ENCODE measurements at places on chromosomes 6 and 20.

GRCh38 chr20:44198872-44199271, 11.7 kb downstream of the OSER1 start:
- DNase-seq = peak; percentile 48

GRCh38 chr6:34806738-34807453, 15.0 kb downstream of the BLTP3A start:
- DNase-seq = peak; percentile 70

DNA sequence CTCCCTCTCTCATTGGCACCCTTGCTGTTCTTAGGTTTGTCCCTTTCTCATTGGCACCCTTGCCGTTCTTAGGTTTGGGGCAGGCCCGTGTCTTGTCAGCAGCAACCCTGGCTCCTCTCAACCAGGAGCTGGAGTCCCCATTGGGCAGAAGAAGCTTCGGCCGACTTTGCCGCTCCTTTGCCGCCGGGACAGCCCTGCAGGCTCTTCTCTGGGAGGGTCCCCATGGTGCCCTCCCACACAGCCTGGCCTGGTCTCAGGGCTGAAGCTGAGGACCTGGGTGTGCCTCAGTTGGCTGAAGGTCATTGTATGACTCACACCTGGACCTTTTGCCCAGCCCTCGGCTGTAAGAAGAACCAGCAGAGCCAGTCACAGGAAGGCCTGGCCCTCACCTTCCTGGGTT, 59.6 kb downstream of the PPP1R14C start:
- no peak for DNase-seq

DNA sequence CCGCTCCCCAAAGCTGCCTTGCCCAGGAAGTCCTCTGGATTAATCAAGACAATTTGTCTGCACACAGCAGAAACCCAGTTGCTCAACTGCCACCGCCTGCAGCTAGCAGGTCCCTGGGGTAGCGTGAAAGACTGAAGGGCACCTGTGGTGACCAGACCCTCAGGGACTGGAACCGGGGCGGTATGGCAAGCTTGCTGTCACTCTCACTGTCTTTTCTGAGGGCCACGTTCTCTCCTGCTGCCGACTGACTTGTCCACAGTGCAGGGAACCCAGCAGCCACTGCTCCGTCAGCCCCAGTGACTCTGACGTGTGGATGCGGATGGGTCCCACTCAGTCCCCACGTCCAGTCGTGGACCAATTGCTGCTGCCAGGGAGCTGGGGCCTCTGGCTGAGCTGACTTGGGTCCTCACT, 72.8 kb upstream of the PMEPA1 start:
- DNase-seq = no peak

DNA sequence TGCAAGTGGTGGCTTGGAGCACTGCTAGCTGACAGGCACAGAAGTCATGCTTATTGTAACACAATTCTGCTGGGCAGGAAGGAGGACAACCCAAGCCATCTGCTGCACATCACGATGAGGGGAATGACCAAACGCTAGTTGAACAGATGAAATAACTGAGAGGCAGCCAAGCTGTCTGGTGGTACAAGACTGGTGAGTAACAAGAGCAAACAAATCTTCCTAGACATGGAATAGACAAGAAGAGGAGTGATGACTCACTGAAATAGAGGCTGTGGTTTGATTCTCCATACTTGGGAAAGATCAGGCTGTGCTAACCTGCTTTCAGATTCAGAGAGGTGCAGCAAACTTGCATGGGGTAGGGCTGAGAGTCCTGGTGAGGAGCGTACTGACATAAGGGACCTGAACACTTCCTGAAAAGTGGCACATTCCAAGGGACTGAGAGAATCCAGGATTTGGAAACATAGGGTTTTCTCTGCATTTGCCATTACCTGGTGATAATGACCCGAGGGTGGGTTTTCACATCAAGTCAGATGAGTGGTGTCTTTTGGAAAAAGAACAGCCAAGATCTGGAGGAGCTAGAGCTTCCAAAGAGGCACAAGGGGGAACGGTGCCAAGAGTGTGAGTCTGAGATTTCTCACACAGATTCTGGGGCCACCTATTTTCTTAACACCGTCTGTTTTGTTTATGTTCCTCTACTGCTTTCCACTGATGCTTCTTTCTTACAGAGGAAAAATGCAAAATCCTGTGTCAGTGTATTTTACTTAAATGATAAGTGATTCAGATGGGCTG, 60.0 kb downstream of the PRL start:
- peak; percentile 96 for DNase-seq

DNA sequence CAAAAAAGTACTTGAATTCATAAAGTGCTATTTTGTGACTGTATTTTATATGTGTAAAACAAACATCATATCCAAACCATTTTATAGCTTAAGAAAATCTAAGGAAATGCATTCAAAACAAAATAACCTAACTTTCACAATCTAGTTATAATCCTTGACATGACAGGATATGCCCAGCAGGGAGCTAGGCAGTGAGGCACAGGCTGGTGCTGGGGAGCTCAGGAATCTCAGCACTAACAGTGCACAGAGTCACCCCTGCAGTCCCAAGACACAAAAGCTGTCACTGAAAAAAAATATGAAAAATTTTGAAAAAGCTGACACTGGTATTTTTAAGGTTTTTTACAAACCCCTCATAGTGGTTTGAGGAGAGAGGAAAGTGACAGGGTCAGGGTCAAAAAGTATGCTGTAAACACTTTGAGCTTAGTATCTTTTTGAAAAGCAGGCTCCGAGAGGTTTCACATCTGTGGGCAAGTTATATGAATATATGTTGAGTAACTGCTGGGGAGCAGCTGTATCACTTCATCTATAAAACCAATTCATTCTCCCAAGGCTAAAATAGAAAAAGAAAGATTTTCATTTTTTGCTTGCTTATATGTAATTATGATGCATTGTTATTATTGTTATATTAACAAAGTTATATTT, 24.1 kb downstream of the LGSN start:
- no peak for DNase-seq

DNA sequence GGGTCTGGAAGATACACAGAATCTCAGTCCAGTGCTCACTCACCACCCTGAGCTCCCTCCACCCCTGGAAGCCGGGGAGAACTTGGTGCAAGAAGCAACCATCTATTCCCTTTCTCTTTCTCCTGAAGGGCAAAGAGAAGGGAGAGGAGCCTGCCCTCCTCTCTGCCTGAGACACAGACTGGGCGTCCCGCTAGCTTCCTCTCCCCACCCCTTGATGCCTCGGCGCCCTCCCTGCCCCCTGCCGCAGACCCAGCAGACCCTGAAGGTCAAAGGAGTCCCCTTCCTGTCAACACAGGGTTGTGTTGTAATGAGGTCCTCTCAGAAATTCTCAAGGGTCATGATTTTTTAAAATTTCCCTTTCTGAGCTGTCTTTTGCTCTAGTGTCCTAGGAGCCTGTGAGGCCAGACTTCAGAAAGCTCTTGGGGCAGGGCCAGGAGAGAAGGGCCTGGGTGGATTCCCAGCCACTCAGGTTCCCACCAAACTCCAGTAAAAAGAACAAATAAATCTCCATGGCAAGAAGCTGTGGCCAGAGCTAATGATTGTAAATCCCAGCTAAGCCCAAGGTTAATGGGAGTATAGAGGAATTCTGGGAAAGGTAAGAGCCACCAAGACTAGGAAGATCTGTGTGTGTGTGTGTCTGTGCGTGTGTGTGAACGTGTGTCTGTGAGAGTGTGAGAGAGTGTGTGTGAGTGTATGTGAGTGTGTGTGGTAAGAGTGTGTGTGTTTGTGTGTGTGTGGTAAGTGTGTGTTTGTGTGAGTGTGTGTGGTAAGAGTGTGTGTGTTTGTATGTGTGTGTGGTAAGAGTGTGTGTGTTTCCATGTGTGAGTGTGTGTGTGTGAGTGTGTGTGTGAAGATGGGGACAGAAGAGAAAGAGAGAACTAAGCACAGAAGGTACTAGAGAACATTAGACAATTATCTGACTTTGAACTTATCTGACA, 1.1 kb upstream of the JPH2 start:
- peak; percentile 94 for DNase-seq

DNA sequence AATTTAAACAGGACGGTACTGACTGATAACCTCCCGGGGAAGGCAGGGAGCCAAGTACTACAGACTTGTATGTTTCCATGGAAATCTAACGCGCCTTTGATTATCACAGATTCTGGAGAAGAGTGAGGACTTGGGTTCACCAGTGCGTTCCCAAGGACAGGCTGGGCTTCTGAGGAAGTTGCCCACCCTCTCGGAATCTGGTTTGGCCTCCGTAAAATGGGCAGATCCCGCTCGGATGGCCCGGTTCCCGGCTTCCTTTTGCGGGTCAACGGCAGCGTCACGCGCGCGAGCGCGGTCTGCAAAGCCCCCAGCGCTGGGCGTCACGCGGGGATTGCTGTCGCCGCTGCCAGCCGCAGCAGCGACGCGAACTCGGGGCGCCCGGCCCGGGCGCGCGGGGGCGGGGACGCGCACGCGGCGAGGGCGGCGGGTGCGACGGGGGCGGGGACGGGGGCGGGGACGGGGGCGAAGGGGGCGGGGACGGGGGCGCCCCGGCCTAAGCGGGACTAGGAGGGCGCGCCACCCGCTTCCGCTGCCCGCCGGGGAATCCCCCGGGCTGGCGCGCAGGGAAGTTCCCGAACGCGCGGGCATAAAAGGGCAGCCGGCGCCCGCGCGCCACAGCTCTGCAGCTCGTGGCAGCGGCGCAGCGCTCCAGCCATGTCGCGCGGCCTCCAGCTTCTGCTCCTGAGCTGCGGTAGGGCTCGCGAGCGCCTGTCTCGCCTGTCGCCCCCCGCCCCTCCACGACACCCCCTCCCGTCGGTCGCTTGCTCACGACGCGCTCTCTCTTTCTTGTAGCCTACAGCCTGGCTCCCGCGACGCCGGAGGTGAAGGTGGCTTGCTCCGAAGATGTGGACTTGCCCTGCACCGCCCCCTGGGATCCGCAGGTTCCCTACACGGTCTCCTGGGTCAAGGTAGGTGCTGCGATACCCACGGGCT, at the start of gene CD83:
CD83 (plus strand) TSS at position 615 of the 933 bp plus-strand sequence; CDS start at position 655, 40 bp downstream.
- peak; percentile 73 for DNase-seq

DNA sequence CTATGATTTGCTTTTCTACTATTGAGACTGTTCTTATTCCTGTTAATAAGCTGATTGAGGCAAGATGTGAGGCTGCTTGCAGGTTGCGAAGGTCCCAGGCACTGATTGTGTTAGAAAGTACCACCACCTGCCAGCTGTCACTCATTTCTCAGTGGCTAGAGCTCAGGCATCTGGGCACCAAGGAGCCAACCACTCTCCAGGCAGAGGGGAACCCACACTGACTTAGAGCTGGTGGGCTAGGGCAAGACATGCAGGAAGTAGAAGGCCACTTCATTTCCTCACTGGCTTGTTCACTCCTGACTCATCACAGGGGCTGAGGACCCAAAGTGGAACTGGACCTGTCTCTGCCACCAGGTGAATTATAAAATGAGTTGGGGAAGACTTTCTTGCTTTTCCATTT, 7.8 kb upstream of the DLL1 start:
- DNase-seq = no peak

GRCh38 chr20:62618611-62619529, 23.4 kb upstream of the SLCO4A1 start:
- DNase-seq = peak; percentile 72

DNA sequence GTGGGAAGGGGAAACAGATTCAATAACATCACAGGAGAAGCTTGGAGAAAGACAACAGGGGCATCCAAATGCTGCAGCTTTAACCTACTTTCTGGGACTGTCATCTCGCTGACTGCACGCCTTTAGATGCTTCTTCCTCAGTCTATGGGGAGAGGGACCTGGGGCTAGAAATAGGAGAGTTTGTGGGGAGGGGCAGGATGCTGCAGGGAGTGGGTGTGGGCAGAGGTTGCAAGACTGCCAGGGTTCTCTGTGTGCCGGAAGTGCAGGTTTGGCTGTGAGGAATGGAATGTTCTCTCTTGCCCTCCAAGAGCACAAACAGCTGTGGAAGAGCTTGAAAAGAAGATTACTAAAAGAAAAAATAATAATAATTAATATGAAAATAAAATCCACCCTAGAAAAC, 93.2 kb downstream of the FOXO3 start:
- peak; percentile 22 for DNase-seq

GRCh38 chr20:10802236-10802635, 128.4 kb upstream of the JAG1 start:
- peak; percentile 31 for DNase-seq

DNA sequence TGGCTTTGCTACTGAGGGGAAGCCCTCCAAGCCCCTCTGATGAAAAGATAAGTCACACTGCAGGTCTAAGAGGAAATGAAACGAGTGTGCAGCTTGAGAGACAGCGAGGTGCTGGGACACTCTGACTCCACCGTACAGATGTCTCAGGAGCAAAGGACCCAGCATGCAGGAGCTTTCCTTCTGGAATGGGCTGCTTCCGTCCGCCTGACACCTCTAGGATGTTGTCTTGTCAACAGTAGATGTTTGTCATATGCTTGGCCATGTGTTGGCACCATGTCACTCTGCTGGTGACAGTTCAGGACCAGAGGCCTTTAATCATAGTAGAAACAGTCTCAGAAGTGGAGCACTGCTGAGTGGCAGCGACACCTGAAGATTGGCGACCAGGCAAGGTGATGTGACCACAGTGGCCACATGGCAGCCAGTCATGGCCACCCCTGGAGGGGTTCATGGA, 46.7 kb downstream of the SLC24A3 start:
- no peak for DNase-seq

All from M059J (cell line).